K562 (cell line): ENCODE measurements at places on chromosomes 16 and 17.

GRCh38 chr16:67456391-67457081 lies 24.4 kb downstream of the ATP6V0D1 start:
- peak; percentile 38 for DNase-seq

- no peak for DNase-seq
Observed at GRCh38 chr17:27256225-27257030, 37.5 kb upstream of the WSB1 start.

GRCh38 chr16:67675579-67675935 lies 8.9 kb downstream of the C16orf86 start:
- DNase-seq = no peak

- DNase-seq = peak; percentile 69
Observed at GRCh38 chr16:46908540-46909372, 24.6 kb downstream of the GPT2 start.
